ENCODE measurements at places on chromosomes 1 and 21. TPM values are rescaled to one million over a fixed set of nuclear protein-coding genes. Genes with fewer than 3 reads are reported as not detected.

Gene NUDT4B
- total RNA-seq: 19.0 TPM

Gene MFSD2A
- total RNA-seq: 1.1 TPM

Gene SERPINC1
- total RNA-seq: not detected

Gene RSPO1
- 0.06 TPM for total RNA-seq

Gene KCNJ9
- total RNA-seq: not detected

Gene DNM3
- 0.05 TPM for total RNA-seq

Gene PRDM2
- 18.0 TPM for total RNA-seq

Gene OLIG2
- not detected for total RNA-seq

Gene DEPDC1
- total RNA-seq: 0.81 TPM

Gene TINAGL1
- total RNA-seq: 12.2 TPM

Gene ALPL
- total RNA-seq: 104 TPM

Gene ACOT11
- 0.69 TPM for total RNA-seq

Gene KMO
- total RNA-seq: not detected

Gene ENAH
- 95.5 TPM for total RNA-seq

Gene AXDND1
- total RNA-seq: 0.10 TPM

Gene PTGFRN
- total RNA-seq: 87.2 TPM

Gene DIPK1A
- total RNA-seq: 9.4 TPM

Gene THEM4
- total RNA-seq: 19.1 TPM

Gene SPATA21
- not detected for total RNA-seq

Gene ARHGEF16
- not detected for total RNA-seq

Gene GJA4
- total RNA-seq: 1.4 TPM

Gene TMPRSS15
- not detected for total RNA-seq

Gene ETV3L
- total RNA-seq: not detected

Gene ERO1B
- total RNA-seq: 3.5 TPM

Gene PROK1
- not detected for total RNA-seq

Gene LINGO4
- not detected for total RNA-seq

Gene SNX7
- total RNA-seq: 18.4 TPM

Gene RGL1
- 18.8 TPM for total RNA-seq

Gene PDC
- 0.31 TPM for total RNA-seq

Gene DTL
- total RNA-seq: 0.87 TPM

Gene GPX7
- total RNA-seq: 21.6 TPM
